ENCODE measurements at places on chromosomes 12 and 14.

DNA sequence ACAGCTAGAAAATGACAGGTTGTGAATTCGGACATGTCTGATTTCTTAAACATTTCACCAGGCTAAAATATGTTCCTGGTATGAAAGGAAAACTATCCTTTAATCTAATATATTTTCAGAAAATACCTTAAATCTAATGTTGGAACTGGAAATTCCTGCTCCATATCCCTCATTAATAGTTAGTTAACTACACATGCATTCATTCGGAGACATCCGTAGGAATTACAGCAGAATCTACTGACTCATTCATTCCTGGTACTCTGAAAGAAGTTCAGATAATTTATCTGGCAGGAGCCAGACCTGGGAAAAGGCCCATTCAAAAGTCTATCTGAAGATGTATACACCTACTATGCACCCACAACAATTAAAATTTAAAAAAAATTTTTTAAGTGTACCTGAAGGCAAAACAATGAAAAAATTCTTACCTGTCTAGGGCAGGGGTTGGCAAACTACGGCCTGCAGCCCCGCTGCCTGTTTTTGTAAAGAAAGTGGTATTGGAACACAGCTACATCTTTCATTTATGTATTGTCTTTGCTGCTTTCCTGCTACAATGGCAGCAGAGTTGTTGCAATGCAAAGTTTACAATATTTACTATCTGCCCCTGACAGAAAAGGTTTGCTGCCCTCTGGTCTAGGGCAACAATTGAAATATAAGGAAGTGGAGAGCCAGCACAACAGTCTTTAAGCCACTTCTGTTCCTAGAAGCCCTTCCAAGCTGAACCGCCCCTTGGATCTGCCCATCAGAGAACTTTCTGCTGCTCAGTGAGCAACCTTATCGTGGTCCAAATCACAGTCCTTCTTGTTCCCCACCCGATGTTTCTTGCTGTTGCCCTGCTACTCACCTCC, 17.9 kb upstream of the NFYB start:
- DNase-seq = no peak

DNA sequence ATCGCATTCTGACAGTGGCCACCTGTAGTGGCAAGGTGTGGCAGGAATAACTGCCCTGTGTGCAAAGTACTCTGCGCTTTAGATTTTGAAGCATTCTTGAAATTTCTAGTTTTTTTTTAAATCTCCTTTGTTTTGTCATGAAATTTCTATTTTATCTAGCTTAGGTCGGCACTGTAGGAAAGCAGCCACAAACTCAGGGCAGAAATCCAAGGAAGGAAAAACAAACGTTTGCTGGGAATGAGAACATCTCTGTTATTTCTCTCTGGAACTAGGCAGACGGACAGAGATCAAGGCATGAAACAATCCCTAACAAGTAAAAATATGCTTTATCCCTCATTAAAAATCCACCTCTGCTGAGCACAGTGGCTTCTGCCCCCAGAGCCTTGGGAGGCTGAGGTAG, 1.3 kb upstream of the NR2C1 start:
- no peak for DNase-seq

- DNase-seq = no peak
Observed at GRCh38 chr14:91893007-91893406, 25.7 kb upstream of the TC2N start.

DNA sequence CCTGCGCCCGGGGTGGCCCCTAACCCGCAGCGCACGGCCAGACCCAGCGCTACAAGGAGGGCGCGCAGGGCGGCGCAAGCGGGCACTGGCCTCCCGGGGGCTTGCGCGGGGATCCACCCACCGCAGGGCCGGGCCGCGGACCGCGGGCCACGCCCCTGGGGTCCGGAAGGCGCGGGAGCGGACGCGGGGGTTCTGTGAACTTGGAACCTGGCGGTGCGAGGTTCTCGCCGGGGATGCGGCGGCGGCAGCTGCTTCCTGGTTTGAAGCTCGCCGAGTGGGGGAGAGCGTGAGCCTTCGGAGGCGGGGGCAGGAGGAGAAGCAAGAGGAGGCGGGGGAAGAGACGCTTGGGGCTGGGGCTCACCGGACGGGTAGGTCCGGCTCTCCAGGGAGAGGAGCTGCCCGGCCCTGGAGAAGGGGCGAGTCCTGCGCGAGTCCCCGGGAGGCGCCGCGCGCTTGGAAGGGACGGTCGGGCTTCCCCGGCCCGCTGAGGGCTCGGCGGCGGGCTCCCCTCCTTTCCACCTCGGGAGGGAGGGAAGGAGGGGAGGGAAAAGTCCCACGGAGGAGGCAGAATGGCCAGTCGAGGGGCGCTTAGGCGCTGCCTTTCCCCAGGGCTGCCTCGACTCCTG, at the start of gene PRKCH:
Gene PRKCH, plus strand, starts transcription at position 195 of the 626 bp plus-strand sequence. CDS start 523 bp downstream, outside the sequence.
- DNase-seq = peak; percentile 94

GRCh38 chr12:3752741-3753486, at the start of gene CRACR2A:
TSS of gene CRACR2A (minus strand) at chr12:3753109. CDS start at chr12:3696999, 56,110 bp downstream.
- peak; percentile 93 for DNase-seq

DNA sequence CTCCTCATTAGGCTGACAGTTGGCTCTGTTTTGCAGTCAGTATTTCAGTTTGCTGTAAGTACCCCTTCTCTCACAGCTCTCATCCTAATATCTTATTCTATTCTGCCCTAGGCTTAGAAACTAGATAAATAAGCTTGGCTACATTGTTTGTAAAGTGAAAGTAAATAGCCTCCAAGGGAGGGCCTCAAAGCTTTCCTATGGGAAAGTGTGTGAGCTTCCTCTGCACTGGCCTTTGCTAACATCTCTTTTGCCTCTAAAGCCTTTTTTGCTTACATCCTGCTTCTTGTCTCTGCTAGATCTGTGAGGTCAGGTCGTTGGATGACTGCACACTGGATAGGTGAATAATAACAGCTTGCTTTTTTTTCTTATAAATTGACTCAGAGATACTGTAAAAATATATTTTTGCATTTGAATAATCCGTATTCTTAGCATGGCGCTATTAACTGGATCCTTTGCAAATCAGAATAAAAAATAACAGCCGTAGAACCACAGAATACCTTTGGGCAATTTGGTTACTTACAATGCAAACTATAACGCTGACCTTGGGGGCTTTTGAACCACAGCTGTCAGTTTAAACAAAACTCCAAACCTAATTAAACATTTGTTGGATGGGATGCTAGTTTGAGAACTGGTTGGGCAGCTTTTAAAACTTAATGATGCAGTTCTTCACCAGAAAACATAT, 55.1 kb downstream of the TTC6 start:
- DNase-seq = no peak

GRCh38 chr12:18750085-18750484, 12.2 kb downstream of the CAPZA3 start:
- DNase-seq = no peak

DNA sequence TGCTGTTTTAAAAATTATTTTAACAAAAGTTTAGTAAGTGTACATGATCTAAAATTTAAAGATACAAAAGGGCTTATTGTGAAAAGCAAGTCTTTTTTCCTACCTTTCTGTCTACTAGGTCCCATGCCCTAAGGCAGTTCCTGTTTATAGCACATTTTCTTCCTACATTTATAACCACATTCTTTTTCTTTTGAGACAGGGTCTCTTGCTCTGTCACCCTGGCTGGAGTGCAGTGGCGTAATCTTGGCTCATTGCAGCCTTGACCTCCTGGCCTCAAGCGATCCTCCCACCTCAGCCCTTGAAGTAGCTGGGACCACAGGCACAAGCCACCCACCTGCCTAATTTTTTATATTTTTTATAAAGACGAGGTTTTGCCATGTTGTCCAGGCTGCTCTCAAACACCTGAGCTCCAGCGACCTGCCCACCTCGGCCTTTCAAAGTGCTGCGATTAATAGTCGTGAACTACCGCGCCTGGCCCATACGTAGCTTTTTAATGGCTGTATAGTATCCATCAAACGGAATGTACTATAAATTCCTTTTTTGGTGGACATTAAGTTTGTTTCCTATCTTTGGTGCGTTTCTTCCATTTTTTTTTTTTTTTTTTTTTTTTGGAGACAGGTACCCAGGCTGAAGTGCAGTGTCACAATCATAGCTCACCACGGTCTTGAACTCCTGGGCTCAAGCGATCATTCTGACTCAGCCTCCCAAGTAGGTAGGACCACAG, 20.9 kb downstream of the FRS2 start:
- no peak for DNase-seq

DNA sequence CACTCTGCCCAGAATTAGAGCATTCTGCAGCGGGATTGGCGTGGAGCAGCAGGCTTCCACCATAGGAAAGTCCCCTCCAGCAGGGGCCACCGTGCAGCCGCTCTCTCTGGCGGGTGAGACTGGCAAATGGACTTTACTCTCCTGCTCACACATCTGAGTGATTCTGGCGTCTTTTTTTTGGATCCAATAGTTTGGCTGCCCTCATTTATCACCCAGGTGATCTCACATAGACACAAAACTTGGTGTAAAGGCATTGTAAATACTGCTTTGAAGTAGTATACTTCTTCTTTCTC, 130.3 kb downstream of the TGFB3 start:
- DNase-seq = no peak

DNA sequence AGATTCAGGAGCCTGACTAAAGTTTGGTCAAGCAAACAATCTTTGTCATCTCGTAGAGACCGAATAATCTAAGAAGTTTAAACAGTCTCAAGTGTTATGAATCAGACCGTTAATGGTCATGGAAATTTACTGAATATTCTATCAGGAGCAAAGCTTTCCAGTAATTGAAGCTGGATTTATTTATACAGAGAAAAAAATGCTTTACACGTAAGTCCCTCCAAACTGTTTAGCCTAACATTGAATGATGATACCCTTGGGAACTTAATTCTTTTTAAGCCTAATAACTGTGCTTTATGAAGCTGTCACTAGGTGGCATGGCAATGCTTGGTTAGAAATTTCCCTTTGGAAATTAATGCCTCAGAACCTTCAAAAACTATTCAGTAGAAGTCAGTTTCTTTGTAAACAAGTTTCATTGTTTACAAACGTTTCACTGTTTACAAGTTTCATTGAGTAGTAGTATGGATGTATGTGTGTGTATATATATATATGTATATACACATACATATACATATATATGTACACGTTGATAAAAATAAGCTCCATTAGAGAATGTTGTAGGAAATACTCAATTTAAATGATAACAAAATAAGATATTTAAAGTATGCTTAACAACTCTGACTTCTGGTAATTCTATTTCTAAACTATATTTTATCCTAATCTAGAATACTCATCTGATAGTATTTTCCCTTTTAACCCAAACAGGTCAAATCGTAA, 32.1 kb downstream of the DEPDC4 start:
- no peak for DNase-seq

DNA sequence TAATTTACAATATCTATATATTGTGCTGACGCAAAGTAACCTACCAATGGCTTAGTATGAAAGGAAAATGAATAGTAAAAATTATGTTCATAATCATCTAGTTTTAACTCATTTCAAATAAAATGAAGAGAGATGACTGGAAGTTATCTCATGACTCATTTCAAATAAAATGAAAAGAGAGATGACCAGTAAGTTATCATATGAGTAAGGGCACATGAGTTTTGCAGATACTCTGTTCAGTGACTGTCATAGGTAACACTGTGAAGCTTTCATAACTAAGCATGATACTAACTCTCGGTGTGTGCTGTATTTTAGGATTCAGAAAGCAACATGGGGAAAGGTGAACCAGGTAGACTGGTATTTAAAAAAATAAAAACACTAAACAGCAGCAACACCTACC, 364.5 kb upstream of the DIO2 start:
- DNase-seq = no peak

- no peak for DNase-seq
Observed at GRCh38 chr12:6211421-6211869, 11.2 kb downstream of the CD9 start.

GRCh38 chr12:43008953-43009845, 419.7 kb upstream of the PRICKLE1 start:
- DNase-seq = no peak

- peak; percentile 46 for DNase-seq
Observed at GRCh38 chr14:101109981-101110728, 206.6 kb upstream of the RTL1 start.

GRCh38 chr14:24246765-24247212, 4.4 kb upstream of the TINF2 start:
- peak; percentile 65 for DNase-seq

GRCh38 chr12:1878214-1878613, 40.2 kb downstream of the CACNA2D4 start:
- DNase-seq = no peak

GRCh38 chr14:97641827-97642226, 844.6 kb downstream of the VRK1 start:
- DNase-seq = no peak
